ENCODE measurements at places on chromosomes 2 and 18.

DNA sequence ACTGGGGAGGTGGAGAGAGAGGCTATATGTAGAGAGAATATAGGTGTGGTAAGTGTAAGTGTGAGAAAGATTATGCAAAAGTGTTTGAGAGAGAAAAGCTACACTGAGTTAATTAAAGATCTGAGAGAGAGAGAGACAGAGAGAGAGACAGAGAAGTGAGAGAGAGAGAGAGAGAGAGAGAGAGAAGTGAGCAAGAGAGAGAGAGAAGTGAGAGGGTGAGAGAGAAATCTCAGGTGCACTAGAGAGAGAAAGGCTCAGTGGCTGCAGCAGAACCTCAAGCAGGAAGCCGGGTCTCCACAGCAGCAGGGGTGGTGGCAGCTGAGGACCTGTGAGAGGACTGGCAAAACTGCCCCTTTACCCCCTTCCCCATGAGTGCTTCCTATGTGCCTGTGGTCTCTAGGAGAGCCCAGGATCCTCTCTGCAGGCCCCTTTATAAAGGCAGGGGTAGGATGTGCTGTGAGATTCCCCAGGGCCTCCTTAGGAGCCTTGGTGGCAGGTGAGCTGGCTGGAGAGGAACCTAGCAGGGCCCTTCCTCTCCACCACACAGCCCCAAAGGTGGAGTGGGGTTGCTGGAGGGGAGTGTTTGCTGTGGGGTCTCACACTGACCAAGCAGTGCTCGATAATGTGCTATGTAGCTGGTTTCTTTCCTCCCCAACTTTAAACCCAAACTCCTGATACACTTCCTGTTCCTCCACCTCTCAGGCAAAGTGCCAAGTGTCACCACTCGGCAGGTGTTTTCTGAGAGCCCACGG is 52.6 kb downstream of the SLC4A5 start:
- no peak for DNase-seq

- DNase-seq: no peak
Observed at GRCh38 chr2:232688201-232688600, 8.9 kb upstream of the GIGYF2 start.

DNA sequence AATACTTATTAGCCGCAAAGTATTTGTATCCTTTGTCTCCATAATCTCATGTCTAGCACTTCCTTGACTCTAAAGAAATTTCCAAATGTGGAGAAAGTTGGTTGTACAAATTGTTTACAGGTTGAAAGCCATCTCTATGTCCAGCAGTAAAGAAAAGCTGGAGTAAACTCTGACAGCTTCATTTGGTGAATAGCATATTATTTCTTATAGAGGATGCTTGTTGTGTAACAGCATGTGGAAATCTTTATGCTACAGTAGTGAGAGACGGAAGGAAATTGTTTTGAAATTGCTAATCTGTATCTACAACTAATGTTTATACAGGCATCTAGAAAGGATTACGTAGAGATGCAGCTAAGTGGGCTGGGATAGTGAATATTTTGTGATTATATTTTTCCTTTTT is 78.5 kb downstream of the UGGT1 start:
- DNase-seq: no peak

- DNase-seq: no peak
Observed at GRCh38 chr2:97844311-97844859, 131.0 kb downstream of the ZAP70 start.

GRCh38 chr2:207676827-207677354 is 34.5 kb upstream of the CCNYL1 start:
- no peak for DNase-seq
